Brain (organoid and tissue), 16 donors: ENCODE measurements at places on chromosomes 6 and 20. TPM values are rescaled to one million over a fixed set of nuclear protein-coding genes. Genes with fewer than 3 reads are reported as not detected.

GRCh38 chr6:43608310-43608763 is 20.7 kb downstream of the GTPBP2 start:
- DNase-seq: peak; percentile 90

- DNase-seq: no peak
These were observed 26.0 kb upstream of the PPP1R16B start for GRCh38 chr20:38779247-38780097.

DNA sequence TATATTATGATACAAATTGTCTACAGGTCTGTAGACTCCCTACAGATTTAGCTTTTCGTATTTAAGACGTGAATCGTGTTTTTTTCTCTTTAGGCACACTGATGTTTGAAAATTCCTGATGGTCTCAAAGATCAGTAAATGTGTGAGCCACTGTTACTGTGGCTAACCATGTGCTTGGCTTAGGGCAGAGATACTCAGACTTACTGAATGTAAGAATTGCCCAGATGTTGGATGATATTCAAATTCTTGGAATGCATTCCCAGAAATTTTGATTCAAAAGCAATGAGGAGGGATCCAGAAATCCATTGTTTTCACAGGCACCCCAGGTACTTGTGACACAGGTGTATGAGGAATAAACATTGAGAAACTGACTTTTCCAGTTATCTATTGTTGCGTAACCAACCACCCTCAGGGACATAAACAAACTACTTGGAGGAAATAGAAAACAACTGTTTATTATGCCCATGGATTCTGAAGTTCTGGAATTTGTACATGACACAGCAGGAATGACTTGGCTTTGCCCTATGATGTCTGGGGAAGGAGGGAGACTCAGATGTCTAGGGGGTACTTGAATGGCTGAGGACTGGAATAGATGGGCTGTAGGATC is 339.6 kb upstream of the CITED2 start:
- DNase-seq: no peak

The NEDD9 gene
- polyA plus RNA-seq: 6.3 TPM

GRCh38 chr6:151875524-151875923 is 68.0 kb downstream of the ESR1 start:
- DNase-seq: no peak

The VSX1 gene
- polyA plus RNA-seq: 0.56 TPM

GRCh38 chr6:46234156-46234556 is 63.4 kb upstream of the ENPP5 start:
- DNase-seq: no peak

The NFATC2 gene
- 3.0 TPM for polyA plus RNA-seq

DNA sequence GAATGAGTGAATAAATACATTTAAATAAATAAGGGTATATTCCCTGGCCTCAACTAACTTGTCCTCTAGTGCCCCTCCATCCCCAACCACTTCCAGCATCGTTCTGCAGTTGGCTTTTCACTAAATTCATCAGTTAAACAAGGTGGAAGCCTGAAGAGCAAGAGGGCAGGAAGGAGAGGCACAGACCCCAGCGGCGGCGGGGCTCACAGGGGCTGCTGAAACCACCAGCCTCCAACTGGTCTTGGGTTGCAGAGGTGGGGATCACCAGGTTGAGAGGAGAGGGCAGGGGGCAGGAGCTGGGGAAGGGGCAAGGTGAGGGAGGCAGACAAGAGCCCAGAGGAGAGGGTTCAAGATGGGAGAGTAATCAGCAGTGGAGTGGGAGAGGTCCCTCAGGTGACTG is 27.1 kb downstream of the KCNK5 start:
- no peak for DNase-seq

The LPA gene
- polyA plus RNA-seq: 0.05 TPM

DNA sequence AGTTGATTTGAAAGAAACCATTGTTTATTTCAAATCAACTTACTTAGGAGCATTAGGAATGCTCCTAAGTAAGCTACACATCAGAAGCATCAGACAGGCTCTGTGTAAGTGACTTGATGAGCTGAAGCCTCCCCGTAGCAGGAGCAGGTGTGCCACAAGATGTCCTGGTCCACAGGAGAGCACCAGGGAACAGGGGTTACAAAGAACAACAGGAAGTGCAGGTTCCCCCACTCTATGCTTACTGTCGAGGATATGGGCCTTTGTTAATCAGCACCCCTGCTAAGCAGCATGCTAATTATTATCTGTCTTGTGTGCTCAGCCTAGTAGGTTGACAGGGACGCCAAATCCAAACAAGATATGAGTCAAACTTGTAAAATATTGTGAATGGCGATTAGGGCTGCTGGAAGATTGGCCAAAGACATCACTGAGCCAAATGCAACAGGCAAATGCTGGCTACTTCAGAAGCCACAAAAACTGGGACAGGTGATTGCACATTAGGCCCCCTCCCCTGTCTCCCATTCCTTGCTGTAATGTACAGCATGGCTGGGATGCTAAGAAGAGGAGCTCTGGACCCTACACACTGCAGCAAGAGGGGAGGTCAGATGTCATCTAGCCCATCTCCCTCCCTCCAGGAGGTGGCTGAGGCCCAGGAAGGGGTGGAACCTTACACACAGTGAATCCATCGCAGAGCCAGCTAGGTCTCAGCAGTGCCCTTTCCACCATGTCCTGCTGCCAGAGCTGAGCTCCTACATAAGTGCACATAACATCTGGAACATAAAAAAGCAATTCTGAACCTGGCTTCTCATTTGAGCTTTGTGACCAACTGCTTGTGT is 939 bp downstream of the TGM3 start:
- DNase-seq: no peak

The SLPI gene
- 4.1 TPM for polyA plus RNA-seq

DNA sequence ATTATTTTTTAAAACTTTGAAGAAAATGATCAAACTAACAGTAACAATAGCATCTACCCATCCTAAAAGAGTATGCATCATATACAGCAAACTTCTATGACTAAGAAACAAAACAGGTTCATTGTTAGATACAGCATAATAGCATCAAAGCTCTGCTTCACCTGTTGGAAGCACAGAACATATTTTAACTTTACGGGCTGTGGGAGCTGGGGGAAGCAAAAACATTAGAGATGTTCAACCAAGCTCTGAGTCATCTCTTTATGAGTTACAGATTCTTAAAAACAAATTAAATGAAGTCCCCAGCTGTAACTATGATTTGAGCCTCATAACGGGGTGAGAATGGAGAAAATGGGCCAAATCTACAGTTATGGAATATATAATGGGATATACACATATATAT is 63.4 kb downstream of the SYNE1 start:
- DNase-seq: no peak

DNA sequence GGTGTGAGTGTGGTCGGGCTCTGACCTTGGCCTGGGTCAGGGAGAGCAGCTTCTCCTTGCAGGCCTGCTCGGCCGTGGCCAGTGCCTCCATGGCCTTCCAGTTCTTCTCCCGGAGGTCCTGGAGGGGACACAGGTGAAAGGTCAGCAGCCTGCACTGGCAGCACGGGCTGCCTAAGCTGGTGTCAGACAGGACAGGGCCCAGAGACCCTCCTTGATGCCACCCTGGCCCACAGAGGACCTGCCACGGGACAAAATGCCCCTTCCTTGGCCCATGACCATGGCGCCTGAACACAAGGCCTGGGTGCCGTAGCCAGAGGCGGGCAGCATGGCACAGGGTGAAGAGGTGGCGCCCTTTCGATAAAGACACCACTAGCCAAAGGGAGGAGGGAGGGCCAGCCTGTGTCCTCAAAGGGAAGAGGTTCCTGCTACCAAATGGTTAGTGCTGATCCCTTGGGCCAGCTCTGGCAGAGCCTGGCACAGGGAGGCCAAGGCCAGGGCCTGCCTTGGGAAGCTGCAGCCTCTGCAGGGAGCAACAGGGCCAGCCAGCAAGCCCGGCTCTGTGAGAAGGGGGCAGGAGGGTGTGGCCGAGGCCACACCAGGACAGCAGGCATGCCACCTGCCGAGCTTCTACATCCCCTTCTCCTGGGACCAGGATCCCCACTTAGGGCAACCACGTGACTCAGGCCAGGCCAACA is 54.8 kb downstream of the DSTN start:
- DNase-seq: no peak

- no peak for DNase-seq
These were observed 95.0 kb downstream of the DHX35 start for GRCh38 chr20:39057143-39057542.

The PSORS1C1 gene
- polyA plus RNA-seq: not detected

DNA sequence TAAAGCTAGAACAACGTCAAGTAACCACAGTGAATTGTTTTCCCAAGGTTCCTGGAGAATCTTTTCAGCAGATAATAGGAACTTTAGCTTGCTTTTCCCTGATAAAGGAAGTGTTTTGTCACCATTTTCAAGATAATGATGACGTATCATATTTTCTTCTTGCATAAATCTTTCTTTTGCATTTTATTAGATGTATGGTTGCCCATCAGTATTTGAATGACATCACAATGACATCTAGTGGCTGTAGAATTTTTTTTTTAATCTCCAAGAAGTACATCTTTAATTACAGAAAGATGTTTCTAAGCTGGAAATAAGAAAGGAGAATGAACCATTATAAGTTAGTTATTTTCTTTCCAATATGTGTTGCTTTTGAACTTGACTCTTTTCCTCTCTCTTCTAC is 83.0 kb downstream of the CENPW start:
- DNase-seq: no peak

The TPX2 gene
- polyA plus RNA-seq: 150 TPM

DNA sequence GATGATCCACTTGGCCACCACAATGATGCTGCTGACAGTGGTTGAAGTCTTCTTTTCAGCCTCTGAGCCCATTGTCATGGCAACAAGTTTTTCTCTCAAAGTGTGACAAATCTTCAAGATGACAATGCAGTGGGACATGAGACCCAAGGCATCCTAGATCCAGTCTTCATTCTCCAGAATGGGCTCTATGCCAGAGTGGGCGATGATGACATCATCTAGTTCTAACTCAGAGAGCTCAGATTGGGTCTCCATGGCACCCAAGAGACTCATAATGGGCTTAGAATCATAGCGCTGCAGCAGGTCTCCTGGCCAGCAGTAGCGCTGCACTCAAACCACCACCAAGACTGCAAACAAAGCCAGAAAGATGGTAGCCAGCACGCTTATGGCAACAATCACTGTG is 973.6 kb downstream of the EYS start:
- no peak for DNase-seq

GRCh38 chr6:147949981-147950622 is 392.5 kb upstream of the SASH1 start:
- DNase-seq: no peak

The TOX2 gene
- polyA plus RNA-seq: 39.5 TPM

DNA sequence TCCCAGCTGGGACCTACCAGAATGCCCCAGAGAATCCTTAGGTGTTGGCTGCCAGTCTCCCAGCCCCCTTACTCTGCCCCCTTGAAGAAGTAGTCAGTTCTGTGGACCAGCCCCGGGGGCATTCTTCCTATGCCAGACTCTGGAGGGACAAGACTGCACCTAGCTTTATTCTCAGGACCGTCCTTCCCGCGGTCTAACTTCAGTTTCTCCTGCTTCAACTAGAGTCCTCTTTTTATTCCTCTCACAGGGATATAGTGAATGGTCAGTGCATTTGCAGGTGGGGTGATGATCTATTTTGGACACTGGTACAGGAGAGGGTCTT is 35.9 kb upstream of the MDFI start:
- DNase-seq: no peak

GRCh38 chr6:113894712-113895674 is 37.8 kb downstream of the MARCKS start:
- DNase-seq: no peak

- DNase-seq: no peak
These were observed 2.6 kb upstream of the PACSIN1 start for GRCh38 chr6:34463299-34463698.

- DNase-seq: no peak
These were observed 20.2 kb downstream of the FBXL4 start for GRCh38 chr6:98927534-98927933.

DNA sequence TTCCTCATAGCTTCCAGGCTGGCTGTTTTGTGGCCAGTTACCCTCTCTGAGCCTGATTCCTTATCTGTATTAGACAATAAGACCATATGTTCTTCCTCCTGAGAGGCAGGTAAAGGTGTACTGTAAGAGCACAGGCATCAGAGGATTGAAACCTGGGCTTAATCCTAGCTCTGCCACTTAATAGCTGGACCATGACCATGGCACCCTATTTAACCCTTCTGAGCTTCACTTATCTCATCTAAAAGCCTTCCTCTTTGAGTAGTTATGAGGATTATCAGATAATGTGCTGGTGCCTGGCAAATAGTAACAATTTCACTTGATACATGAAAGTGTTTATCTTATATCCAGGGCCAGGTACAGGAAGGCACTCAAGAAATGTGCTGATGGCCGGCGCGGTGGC is 34.9 kb downstream of the BCL2L1 start:
- DNase-seq: no peak

GRCh38 chr6:137339929-137340559 is 120.9 kb upstream of the IFNGR1 start:
- DNase-seq: peak; percentile 53

The NOX3 gene
- not detected for polyA plus RNA-seq

GRCh38 chr6:74891349-74891831 is 314.5 kb downstream of the COL12A1 start:
- DNase-seq: no peak

The GSTA1 gene
- not detected for polyA plus RNA-seq

DNA sequence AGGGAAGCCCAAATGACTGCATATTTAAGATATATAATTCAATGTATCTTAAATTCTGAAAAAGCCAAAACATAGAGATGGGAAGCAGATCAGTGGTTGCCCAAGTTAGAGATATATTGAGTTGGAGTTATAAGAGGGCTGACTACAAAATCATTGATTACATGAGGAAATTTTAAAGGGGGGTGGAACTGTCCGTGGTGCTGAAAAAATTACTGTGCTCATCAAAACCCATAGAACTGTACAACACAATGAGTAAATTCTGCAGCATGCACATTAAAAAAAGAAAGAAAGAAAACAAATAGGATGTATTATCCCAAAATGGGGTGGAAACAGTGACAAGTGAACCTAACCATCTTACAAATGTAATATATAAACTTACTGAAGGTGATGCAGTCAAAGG is 100.9 kb downstream of the FUT9 start:
- no peak for DNase-seq

DNA sequence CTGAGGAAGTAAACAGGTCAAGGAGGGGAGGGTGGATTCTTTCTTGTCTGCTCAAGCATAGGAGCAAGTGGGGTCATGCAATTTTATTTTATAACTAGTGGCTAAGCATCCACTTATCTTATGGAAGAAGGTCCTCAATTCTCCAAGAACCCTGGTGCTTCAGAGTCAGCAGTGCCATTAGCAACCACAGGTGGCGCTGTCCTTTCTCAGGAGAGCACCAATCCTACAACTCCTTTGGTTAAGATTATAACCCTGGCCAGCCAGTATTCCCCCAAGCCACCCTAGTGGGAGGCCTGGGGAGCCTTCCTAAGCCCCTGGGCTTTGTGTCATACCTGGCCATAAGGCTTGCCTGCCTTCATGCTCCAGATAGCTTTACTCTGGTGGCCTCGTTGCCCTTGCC is 60.7 kb downstream of the PCSK2 start:
- no peak for DNase-seq

DNA sequence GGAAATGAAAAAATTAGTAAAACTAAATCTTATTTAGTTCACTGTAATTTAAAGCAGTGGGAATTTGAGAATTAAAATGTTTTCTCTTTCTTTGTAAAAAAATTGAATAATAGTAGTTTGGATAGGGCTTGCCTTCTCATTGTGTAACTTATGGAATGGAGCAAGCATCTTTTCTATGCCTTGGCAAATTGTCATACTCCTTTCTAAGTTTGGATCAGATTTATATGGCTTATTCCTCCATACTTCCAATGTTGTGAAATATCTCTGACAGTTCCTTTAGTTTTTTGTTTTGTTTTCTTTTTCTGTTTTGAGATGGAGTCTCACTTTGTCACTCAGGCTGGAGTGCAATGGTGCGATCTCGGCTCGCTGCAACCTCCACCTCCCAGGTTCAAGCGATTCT is 176.4 kb downstream of the SAMD5 start:
- no peak for DNase-seq
